Left cardiac atrium (tissue), 4 donors: ENCODE measurements at places on chromosomes 16 and 17. TPM values are rescaled to one million over a fixed set of nuclear protein-coding genes. Genes with fewer than 3 reads are reported as not detected.

The FBXL20 gene
- total RNA-seq, result 6.1 TPM

The ZG16B gene
- total RNA-seq, result not detected

The NOD2 gene
- total RNA-seq, result 1.3 TPM

DNA sequence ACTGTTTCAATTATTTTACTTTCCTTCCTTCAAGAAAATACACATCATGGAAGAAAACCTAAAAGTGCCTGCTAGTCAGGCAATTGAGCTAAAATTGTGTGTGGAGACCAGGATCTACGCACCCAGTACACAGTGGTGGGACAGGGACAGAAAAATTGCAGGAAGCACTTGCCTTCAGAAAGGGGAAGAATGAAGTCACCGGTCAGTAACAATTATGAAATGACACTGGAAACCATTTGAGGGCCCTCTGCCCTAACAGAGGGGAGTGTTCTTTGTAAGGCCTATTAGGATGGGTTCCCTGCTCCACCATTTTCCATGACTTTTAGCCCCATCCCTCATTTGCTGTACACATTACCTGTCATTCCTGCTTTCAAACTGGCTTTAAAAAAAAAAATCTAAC lies 4.5 kb upstream of the PHAF1 start:
- no peak for DNase-seq

DNA sequence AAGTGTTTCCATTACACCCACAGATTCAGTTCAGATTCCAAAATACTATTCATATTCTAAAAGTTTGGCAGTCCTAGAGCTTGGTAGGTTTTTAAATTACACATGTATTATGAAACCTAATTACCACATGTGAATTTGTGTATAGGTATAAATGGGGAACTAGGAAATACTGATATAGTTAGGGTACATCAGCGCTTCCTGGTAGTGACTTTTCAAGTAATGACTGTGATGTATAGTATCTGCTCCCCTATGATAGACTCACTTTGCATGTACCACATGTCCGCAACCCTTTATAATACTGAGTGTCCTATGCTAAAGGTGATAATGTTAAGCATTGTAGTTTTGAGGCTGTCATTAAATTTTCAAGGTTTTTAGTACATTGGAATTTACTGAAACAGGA lies 22.9 kb downstream of the CDK12 start:
- DNase-seq, result no peak

The CTRB2 gene
- total RNA-seq, result not detected

DNA sequence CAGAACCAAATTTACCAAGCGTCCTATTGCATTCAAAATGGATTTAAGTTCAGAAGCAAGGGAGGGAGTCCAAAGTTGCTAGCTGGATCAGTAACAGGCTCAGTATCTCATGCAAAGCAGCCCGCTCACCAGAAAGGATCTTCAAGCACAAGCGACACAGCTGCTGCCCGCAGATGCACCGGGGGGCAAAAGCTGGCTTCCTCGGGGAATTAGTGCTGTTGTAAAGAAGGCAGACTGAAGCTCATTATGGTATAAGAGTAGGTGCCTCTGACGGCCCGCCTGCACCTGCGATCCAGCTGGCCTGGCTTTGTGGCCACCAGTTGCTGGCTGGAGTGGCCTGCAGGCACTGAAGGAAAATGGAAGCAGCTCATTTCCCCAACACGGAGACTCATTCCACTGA lies 128.4 kb upstream of the RCVRN start:
- DNase-seq, result no peak

The RRAD gene
- 325 TPM for total RNA-seq

GRCh38 chr16:86567701-86568581 lies 1.3 kb downstream of the FOXC2 start:
- no peak for DNase-seq

The XAF1 gene
- total RNA-seq, result 21.7 TPM

DNA sequence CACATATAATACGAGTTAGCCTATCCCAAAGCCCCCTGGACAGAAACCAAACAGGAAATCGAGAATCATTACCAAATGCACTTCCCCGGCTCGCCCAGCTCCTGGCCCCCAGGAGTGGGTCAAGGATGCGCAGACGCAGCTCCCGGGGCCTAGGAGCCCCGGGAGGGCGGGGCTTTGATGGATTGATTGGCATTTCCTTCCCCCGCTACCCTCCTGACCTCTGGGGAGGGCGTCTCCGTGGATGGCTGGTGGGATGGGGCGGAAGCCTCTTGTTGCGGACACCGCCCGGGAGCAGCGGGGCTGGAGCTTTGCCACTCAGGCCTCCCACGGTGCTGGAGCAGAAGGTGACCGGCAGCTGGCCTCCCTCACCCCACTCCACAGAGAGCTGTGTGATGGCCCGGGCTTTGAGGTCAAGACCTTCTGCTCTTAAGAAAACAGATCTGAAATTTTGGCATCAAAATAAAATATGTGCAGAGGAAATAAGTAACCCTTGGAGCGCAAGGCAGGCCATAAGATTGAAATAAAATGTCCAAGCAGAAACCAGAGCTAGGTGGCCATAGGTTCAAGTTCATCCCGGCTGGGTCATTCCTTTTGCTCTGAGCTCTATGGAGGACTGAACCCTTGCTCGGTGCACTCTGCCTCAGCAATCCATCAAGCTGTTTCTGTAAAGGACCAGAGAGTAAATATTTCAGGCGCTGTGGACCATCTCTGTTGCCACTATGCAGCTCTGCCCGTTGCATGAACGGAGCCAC lies 262.3 kb downstream of the SOX9 start:
- DNase-seq, result peak; percentile 31

The NHLRC4 gene
- total RNA-seq, result 0.97 TPM

DNA sequence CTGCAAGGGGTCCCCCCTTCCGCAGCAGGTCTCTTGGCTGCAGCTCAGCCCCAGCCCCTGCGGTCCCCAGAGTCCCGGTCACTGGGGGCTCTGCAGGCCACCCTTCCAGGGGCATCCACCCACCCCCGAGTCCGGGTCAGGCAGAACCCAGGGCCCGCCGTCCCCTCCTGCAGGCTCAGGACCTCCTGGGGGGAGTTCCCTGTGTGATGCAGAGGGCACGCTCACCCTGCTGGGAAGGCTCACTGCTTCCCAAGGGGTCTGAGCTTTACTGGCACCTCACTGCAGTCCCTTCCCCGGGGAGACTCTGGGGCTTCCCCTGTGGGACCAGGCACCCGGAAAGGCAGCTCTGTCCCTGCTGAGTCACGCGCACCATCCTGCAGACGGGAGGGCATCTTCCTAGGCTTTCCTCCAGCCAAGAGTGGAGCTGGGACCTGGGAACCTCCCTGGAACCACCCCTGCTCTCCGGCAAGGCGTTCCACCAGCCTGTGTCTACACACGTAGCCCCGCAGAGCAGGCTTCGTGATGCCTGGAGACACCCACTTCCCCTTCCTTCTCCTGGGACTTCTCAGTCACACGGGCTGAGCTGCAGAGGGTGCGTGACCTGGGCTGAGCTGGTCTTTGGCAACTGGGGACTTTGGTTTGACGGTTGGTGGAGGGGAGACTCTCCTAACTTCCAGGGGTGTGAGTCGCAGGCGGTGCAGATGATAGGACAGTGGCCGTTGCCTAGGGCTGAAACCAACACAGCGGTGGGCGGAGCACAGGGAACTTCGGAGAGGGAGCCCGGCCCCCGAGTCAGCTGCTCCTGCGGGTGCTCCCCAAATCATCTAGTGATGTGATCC lies 23.4 kb downstream of the SLC25A10 start:
- DNase-seq, result no peak

- DNase-seq, result peak; percentile 89
These were observed at the start of gene TLCD2 for GRCh38 chr17:1709971-1710806. Gene TLCD2 (minus strand): TSS chr17:1710377. CDS start chr17:1710242, 135 bp downstream.

GRCh38 chr17:9056566-9056965 lies 35.3 kb downstream of the NTN1 start:
- DNase-seq, result peak; percentile 39

The FAHD1 gene
- total RNA-seq, result 21.1 TPM

- DNase-seq, result peak; percentile 36
These were observed 11.4 kb downstream of the UNC13D start for GRCh38 chr17:75832652-75833400.

The TSPOAP1 gene
- total RNA-seq, result 8.8 TPM
